ENCODE measurements at places on chromosomes 4 and X.

DNA sequence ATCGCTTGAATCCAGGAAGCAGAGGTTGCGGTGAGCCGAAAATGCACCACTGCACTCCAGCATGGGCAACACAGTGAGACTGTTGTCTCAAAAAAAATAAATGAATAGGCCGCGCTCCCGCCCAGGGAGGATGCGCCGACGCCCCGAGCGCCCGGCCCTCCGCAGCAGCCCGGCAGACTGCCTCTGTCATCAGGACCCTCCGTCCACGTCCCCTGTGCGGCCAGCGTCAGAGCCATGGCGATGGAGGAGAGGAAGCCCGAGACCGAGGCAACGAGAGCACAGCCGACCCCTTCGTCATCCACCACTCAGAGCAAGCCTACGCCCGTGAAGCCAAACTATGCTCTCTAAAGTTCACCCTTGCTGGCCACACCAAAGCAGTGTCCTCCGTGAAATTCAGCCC lies 21.4 kb downstream of the LIAS start:
- DNase-seq = no peak

DNA sequence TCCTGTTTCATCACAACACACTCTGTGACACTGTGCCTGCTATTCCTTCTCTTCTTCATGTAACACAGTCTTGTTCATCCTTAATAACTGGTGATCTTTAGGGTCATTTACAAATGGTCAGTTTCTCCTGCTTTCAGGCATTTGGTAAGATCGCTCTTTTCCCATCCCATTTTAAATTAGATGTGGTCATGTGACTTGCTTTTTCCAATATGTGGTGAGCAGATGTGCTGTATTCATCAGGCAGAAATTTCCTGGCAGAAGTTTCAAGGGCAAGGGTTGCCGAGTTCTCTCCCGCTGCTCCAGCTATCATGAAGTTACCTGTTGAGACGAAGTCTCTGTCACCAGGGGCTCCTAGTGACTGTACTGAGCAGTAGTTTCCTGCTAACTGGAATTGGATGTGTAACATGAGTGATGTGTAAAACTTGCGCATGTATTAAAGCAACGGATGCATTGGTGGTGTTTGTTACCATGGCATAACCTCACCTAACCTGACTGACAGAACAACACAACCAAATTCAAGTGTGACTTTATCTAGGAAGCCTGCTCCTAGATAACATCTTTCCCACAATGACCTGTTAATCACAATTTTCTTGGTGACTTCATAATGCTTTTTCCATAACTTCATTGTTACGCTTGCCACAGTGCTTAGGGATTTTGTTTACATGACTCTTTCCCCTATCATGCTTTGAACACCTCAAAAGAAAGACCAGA lies 29.5 kb upstream of the BMPR1B start:
- DNase-seq = no peak

GRCh38 chrX:153766098-153766817 lies 2.2 kb downstream of the PLXNB3 start:
- DNase-seq = peak; percentile 44

GRCh38 chr4:1626941-1627340 lies 57.2 kb downstream of the FAM53A start:
- DNase-seq = no peak

GRCh38 chr4:111992351-111993168 lies 152.7 kb upstream of the FAM241A start:
- DNase-seq = no peak

DNA sequence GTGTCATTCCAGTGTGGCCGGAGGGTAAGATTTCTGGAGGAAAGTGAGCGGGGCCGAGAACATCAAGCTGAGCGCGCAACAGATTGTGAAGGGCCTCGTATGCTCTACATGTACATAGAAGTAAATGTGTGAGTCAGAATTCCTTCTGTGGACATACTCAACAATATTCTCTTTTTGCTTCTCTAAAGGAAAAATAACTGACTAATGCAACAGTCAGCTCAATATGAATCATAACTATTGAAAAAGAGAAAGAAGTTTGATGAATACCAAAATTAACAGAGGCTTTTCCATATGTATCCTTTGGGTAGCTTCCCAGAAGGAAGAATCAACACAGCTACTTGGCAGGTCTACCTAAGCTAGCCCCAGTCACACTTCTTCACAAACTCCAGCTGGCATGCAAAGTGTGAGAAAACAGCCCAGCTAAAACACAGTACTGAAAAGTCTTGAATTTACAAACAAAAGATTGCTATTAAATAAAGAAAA lies 87.5 kb upstream of the ZFP42 start:
- DNase-seq = no peak

GRCh38 chr4:184102927-184103326 lies 114.7 kb downstream of the ENPP6 start:
- DNase-seq = no peak

DNA sequence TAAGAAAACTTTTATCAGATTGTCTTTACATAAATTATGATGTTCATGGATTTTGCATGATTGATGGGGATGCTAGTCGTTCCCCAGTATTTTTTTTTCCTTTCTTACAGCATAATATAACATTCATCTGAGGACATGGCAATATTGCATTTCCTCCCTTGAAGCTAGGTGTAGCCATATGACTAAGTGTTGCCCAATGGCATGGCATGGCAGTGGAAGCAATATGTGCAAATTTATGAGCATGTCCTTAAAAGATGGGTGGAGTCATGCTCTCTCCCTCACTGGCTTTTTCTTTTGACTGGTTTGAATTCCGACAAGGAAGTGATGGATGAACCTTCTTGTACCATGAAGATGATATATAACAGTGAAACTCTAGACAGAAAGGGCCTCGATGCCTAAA lies 96.3 kb downstream of the BANK1 start:
- DNase-seq = no peak

DNA sequence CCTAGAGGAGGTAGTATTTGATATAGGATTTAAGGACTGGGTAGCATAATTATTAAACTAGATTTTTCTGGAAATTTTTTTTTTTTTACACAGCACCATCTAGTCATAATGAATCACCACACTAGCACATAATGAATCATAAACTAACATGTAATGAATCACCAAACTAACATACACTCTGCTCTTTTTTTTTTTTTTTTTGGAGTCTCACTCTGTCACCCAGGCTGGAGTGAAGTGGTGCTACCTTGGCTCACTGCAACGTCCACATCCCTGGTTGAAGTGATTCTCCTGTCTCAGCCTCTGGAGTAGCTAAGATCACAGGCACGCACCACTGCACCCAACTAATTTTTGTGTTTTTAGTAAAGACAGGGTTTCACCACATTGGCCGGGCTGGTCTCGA lies 92.5 kb downstream of the FAM13A start:
- DNase-seq = no peak

- DNase-seq = no peak
Observed at GRCh38 chrX:105837232-105837631, 14.9 kb downstream of the NRK start.

DNA sequence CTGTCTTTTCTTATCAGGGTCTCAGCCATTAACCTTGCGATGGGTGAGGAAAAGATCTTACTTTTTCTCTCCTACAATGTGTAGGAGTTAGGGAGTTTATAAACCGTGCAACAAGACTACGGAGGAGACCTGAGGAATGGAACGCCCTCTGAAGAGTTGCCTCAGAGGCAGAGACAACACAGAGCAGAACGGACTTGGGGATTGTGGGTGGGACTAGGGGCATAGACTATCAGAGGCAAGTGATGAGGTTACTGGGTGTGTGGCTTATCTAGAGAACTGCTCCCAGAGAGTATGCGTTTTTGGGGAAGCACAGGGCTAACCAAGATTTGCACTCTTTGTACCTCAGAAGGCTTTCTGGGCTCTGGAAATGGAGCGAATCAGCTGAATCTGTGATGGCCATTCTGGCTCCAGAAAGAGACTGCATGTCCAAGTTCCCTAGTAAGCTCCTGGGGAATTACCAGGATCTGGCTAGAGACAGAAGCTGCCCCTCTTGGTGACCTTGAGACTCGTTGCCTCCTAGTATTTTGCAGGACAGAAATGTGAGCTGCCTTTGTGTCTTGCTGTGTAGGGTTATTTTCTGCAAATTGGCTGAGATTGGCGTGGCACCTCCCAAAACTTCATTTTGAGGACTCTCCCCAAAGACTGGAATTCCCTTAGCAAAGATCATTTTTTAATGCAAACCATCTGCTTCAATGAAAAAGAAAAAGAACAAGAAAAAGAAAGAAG lies 118.9 kb downstream of the ARSF start:
- DNase-seq = no peak

GRCh38 chr4:95548738-95549245 lies at the start of gene UNC5C:
Gene UNC5C (minus strand): TSS chr4:95548973.
- no peak for DNase-seq

- no peak for DNase-seq
Observed at GRCh38 chrX:51779306-51779705, 36.1 kb downstream of the GSPT2 start.

GRCh38 chr4:128060121-128060698 lies 902 bp upstream of the LARP1B start:
- DNase-seq = no peak

DNA sequence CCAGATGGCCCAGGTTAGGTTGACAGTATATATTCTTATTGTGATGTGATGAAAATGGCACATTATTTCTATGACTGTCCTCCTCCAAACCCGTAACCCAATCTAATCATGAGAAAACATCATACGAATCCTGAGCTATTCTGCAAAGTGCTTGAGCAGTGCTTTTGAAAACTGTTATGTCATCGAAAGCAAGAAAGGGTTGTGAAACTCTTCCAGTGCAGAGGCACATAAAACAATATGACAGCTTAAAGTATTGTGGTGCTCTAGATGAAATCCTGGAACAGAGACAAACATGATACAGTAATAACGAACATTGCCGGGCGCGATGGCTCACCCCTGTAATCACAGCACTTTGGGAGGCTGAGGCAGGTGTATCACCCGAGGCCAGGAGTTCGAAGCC lies 1648.0 kb downstream of the STIM2 start:
- no peak for DNase-seq

GRCh38 chrX:8433109-8434062 lies 31.2 kb upstream of the VCX3B start:
- DNase-seq = no peak

DNA sequence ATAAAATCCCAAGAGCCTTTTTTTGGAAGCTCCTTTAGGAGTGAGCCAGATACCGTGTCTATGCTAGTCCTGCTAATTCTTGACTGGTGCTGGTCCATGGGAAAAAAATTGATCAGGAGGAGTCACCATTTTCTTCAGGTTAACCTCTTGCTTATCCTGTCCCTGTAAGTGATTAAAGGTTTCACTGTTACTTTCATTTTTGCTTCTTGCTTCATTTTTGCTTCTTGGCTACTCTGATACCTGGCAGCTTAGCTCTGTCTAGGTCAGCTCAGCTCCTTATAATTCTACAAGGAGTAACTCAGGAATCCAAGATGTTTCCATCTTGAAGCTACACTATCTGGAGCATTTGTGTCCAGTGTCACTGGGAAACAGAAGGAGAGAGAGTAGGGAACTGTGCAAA lies 45.7 kb downstream of the AFM start:
- no peak for DNase-seq

DNA sequence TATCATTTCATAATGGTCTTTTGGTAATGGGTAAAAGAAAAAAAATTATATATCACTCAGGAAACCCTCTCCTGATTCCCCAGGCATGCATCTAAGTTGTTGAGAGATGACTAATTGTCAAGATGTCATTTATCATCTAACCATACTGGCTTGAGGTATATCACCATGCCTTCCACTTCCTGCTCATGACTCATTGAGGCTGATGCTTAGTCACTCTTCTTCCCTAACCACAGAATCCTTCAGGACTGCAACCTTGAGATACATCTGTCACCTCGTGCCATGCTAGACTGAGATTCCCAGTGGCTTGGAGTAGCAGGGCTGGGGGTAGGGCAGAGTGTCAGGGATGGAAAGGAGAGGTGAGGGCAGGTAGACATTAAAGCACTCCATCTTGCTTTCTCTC lies 782.5 kb upstream of the INTU start:
- DNase-seq = no peak

- DNase-seq = no peak
Observed at GRCh38 chr4:154868414-154869194, 87.5 kb downstream of the RBM46 start.

- no peak for DNase-seq
Observed at GRCh38 chrX:115579327-115579726, 18.4 kb downstream of the PLS3 start.

- no peak for DNase-seq
Observed at GRCh38 chr4:56910172-56910967, 2.7 kb downstream of the REST start.

GRCh38 chrX:100883654-100884053 lies 9.5 kb upstream of the NOX1 start:
- no peak for DNase-seq
